NCI-H1694 treated with DMSO at 0.1 percent for 48 hours (cell line): ENCODE measurements at places on chromosomes 4 and X.

DNA sequence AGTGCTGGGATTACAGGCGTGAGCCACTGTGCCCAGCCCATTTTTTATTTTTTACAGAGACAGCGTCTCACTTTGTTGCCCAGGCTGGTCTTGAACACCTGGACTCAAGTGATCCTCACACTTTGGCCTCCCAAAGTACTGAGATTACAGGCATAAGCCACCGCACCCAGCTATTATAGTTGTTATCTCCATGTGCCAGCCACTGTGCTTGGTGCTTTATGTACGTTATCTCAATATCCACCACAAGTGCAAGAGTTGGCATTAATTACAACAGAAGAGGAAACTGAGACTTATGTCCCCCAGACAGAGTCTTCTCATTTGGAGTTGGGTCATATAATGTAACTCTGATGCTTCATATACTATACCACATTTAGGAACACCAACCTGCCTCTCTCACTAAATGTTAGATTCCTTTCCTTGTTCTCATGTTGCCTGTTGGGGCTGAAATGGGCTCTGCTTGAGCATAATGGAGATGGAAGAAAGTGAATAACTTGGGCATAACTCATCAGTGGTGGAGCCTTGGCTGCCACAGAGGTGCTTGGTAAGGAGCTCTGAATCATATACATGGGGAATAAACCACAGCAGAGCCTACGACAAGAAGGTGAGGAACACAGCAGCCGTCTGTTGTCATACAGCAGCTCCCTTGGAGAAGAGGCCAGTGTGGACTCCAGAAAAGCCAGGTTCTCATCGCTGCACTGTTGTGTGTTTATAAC, 84.3 kb downstream of the SPRY1 start:
- no peak for DNase-seq

- no peak for DNase-seq
Measured at GRCh38 chr4:171857302-171858012, 44.3 kb downstream of the GALNTL6 start.

GRCh38 chrX:119503484-119503861, 35.2 kb downstream of the SLC25A5 start:
- DNase-seq: no peak

DNA sequence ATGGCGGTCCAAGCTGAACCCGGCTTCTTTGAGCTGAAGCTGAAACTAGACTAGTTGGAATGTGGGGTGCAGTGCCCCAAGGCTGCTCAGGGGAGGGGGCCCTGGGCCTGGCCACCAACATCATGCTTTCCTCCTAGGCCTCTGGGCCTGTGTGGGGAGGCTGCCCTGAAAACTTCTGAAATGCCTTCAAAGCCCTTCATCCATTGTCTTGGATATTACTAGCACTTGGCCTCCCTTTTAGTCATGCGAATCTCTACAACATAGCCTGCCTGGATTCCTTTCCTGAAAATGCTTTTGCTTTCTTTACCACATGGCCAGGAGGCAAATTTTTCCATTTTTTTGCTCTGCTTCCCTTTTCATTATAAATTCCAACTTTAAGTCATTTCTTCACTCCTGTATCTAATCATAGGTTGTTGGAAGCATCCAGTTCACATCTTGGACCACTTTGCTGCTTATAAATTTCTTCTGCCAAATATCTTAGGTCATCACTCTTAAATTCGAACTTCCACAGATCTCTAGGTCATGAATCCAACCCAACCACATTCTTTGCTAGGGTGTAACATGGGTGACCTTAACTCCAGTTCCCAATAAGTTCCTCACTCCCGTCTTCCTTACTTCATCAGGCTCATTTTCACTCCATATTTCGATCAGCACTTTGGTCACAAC, 103.4 kb downstream of the DDIT4L start:
- DNase-seq: no peak

DNA sequence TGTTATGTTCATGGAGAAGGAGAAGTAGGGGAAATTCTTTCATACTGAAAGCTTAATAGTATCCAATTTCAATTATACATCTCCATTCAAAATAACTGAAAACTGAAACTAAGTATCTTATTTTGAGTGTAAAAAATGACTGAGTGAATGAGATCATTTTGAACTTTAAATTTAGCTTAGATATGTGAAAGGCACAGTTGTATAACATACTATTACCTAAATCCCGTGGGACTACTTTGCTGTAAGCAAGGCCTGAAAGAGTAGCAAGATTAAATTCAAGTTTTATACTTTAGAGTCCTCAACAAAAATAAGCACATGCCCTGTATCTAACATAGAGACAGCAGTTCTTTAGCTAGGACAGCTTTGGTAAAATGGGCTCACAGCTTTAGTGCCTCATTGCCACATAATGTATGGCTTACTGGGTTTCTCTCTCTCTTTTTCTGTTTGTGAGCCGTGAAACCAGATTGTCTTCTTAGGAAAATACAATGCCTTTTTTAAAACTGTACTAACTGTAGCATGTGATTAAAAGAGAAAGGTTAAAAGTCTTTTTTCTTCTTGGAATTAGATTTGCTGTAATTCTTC, 43.2 kb downstream of the GSTCD start:
- no peak for DNase-seq

- DNase-seq: no peak
Measured at GRCh38 chr4:86848136-86848535, 1.0 kb downstream of the SLC10A6 start.

DNA sequence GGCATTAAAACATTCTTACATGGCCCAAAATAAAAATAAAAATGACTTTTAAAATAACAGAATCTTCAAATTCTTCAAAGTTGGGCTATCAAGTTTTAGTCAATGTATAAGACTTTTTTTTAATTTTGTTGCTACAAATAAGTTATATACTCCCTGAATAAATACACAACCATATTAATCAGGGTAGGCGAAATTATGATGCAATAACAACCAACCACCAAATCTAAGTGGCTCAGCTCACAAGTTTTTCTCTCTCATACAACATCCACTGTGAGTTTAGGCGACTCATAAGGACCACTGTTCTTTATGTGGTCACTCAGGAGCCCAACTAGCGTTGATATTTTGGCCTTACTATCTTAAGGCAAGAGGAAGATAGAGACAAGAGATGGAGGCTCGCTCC, 11.2 kb downstream of the NEUROG2 start:
- DNase-seq: no peak

DNA sequence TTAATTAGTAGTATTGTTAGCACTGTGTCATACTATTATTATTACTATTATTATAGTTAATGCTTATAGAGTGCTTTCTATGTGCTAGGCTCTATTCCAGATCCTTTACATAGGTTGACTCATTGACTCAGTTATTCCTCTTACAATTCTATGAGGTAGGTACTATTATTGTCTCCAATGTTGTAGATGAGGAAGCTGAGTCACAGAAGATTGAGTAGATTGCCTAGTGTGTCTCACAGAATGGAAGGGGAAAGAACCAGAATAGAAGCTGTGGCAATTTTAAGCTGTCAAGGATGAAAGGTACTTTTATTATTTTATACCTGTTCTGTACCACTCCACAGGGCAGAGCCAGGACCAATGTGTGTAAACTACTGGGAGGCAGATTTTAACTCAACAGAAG, 1.9 kb upstream of the TCEAL1 start:
- no peak for DNase-seq

- DNase-seq: no peak
Measured at GRCh38 chr4:10534820-10535219, 77.6 kb upstream of the ZNF518B start.

DNA sequence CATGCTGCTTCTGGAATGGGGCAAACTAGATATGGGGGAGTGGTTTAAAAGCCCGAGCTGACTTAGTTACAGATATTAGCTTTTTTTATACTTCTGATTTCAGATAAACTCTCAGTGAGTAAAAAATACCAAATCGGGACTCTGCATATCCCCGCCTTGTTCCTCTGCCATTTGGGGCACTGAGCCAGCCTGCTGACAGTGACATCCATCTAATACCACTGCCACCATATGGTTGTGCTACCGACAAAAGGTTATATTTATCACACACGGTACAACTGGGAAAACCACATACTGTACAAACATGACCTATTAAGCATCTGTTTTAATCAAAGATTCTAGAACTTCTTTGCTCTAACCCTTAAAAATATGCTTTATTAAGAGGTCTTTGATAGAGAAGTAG, 78.7 kb downstream of the GALNT7 start:
- DNase-seq: peak; percentile 85

GRCh38 chr4:48047421-48047844, 30.9 kb downstream of the NIPAL1 start:
- no peak for DNase-seq

DNA sequence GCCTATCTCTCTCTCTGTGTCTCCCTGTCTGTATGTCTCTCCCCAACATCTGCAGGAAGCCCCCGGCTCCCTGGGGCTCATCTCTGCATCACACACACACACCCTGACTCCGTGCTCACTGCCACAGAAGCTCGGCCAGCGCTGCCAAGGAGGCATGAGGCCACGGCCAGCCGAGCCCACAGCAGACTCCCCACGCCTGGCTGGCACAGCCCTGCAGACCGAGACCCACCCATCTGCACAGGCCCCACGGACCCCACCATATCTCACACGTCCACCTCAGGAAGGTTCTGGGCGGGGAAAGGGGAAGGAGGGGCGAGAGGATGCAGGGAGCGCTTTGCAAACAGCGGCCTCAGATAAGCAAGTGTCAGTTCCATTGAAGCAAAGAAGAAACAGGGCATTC, 28.5 kb upstream of the SLC25A6 start:
- DNase-seq: no peak

- DNase-seq: peak; percentile 22
Measured at GRCh38 chr4:183443655-183444213, 702 bp upstream of the CDKN2AIP start.

DNA sequence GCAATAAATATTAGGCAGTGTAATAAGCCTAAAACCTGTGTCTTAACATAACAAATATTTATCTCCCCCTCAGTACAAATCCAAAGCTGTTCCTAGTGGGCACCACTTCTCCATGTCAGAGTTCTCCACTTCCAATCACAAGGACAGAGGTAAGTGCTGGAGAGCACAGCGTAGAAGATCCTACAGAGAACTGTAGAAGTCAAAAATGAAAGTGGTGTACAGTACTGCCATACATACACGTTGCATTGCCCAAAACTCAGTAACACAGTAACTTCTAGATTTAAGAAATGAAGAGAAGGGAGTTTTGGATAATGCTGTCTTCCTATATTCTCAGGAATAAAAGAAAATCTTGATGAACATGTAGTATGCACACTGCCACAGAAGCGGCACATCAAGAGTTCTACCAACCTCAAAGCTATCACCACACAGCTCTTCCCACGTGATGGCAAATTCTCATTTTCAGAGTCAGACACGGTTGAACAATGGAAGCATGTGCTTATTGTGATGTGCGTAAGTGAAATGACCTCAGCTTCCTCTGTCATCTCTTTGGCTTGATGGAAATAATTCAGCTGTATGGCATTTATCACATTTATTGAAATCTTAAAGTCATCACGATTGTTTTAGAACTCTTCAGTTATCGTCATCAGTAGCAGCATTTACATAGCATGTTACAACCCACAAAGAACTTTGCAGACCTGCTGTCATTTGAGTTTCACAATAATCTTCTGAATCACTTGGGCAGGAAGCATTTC, 27.1 kb upstream of the SPANXN4 start:
- DNase-seq: no peak

GRCh38 chr4:72954811-72955210, 114.7 kb downstream of the COX18 start:
- no peak for DNase-seq

DNA sequence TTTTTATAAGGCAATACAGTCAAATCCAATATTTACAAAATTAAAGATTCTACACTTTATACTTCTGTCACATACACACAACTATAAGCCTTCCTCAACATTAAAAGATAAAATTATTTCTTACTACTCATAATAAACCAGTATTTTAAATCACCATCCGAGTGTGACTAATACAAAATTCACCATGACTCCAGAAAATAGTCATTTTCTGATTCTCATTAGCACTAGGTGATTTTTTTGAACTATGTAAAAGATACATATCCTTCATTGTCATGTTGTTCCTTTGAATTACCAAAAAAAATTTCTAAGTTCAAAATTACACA, 646 bp upstream of the SLC7A11 start:
- DNase-seq: no peak

GRCh38 chr4:6732441-6733357, 16.7 kb downstream of the BLOC1S4 start:
- no peak for DNase-seq

- no peak for DNase-seq
Measured at GRCh38 chrX:75781611-75782010, 3.4 kb downstream of the MAGEE2 start.

GRCh38 chr4:17780501-17781299, 721 bp downstream of the FAM184B start:
- no peak for DNase-seq

DNA sequence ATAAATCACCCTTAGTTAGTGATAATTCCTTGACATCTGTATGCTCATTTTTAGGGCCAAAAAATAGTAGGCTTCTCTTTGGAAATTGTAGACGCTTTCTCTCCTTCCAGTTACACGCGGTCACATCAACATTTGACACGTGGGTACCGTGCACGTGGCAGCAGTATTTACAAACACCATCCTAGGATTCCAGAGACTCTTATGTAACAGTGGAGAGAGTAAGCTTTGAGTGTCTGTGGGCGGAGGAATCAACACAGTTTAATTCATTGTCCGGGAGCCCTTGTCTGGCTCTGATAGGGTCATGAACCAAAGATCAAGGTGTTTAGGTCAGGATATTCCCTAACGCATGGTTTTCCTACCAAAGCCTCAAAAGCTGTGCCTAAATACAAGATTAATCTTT, 12.2 kb downstream of the TET2 start:
- no peak for DNase-seq
